Activated CD4-positive, alpha-beta T cell treated with anti-CD3 and anti-CD28 coated beads, Interleukin-2, amount 50 U/mL, for 4 hours (primary cell): ENCODE measurements at places on chromosomes 1 and 21.
A peak's percentile ranks its signal among the peaks of the same experiment; 100 is the strongest.

- DNase-seq = no peak
Observed at GRCh38 chr1:45452503-45452902, 38.5 kb downstream of the TESK2 start.

GRCh38 chr1:77081834-77082233 lies 137.4 kb downstream of the PIGK start:
- no peak for DNase-seq

- no peak for DNase-seq
Observed at GRCh38 chr1:184053881-184054280, 2.4 kb downstream of the TSEN15 start.

DNA sequence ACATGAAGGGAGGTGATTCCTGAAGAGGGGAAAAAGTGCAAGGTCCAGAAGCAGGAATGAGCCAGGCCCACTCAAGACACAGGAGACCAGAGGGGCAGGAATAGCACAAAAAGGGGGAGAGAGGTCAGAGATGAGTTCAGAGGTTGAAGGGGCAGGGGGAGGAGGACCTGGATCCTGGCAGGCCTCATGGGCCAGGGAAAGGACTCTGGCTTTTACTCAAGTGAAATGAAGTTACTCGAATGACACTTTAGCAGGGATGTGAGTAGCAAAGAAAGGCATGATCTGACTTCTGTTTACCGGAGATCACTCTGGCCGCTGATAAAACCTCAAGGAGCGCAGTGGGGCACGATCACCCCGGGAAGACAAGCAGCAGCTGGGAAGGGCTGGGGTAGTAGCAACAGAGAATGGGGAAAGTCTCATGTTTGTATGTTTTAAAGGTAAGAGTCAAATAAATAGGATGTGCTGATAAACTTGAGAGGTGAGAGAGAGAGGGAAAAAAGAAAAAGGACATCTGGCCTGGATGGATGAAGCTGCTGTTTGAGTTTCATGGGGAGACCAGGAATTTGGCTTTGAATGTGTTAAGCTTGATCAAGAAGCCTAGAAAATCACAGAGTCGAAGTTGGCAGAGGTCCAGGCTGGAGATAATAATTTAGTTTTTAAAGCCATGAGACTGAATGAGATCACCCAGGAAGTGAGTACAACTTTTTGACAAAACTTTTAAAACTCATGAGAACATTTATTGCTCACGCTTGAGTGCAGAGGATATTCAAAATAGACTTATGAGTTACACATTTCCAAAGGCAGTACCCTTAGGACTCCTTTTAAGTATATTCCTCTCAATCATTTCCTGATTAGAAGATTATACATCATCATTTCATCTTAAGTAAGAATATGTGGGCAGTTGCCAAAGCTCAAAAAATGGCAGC lies 156.0 kb downstream of the RERE start:
- peak; percentile 34 for DNase-seq

- no peak for DNase-seq
Observed at GRCh38 chr1:83829106-83829505, 169.8 kb downstream of the TTLL7 start.

DNA sequence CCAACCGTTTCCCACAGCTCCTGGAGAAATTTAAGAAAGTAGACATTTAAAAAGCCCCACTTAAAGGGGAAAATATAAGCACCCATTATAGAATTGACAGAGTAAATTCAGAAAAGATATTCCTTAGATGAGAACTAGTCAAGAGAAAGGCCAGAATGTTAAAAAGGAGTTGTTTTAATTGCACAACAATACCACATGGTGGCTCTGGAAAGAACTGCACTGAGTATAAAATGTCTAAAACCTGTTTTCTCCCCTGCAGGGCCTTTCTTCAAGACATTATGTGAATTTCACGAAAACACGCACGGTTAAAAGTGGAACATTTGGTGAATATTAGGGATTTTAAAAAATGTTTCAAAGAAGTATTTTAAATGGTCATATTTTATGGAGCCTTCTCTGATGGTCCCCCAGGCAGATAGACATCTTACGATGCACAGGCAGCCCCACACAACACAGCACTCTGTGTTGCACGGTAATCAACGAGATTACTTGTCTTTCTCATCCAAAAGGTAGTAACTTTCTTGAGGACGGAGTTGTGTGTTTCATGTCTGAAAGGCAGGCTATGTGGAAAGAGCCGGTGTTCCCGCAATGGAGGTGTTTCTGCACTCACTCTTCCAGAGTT lies 101.9 kb downstream of the PRRX1 start:
- DNase-seq = no peak

- DNase-seq = no peak
Observed at GRCh38 chr1:148264374-148265276, 112.5 kb upstream of the NBPF11 start.

DNA sequence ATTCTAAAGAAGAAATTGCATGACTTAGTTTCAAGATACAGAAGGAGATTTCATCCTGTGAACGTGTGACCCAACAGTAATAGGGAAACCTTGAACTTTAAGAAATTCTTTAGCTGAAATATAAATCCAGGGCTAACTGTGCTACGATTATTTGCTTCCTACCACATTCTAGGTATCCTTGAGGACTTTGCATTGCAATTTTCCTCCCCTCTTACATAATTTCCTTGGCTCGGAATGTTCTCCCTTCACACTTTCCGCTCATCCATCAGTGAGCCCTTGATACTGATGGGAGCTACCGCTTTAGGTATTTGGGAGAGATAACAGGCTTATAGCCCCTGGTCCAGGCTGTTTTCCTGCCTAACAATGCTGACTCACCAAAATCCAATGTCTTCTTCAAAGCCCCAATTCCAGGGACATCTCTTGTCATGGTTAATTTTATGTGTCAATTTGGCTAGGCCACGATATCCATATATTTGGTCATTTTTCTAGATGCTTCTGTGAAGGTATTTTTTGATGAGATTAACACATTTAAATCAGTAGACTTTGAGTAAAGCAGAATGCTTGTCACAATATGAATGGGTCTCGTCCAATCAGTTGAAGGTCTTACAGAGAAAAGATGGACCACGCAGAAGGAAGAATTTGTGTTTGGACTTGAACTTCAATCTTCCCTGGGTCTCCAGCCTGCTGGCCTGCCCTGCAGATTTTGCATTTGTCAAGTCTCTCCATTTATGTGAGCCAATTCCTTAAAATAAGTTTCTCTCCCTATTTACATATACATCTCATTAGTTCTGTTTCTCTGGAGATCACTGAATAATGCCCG lies 121.2 kb downstream of the PTPN14 start:
- DNase-seq = no peak

DNA sequence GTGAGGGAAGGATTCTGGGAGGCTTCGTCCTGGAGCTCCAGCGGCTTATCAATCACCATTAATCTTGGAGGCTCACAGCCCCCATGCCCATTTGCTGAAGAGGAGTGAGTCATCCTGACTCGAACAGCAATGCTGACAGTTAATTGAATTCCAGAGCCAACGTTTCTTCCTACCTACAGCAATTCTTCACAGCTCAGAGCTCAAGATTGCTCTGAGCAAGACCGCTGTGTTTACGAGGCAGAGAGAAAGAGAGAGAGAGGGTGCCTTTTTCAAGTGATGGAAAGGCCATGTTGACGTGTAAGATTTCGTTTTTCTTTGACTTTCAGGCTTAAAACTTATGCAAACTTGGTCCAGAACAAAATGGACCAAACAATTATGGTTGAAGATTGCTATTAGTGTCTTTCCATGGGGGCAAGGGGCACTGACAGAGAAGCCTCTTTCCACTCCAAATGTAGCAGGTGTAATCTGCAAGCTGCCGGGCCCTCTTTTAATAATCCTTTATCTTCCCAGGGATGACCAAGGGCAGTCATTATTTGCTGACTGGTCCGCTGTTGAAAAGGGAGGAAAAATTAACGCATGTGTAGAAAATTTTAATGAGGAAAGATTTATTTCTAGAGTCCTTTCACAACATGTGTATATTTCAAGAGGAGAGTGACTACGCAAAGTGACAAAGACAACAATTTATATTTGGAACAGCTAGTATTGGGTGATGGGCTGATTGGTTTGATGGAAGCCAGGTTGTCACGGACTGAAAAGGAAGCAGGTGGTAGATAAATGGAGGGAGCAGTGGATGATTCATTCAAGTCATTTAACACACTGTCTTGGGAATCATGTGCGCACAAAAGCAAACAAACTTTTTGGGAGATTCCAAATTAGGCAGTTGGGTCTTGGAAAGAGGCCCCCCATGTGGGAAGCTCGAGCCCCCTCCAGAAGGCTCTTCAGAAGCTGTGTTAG lies 136.1 kb upstream of the IRF2BP2 start:
- no peak for DNase-seq

GRCh38 chr1:6544831-6545230 lies 9.5 kb downstream of the NOL9 start:
- no peak for DNase-seq

- DNase-seq = no peak
Observed at GRCh38 chr1:224747578-224747977, 131.5 kb downstream of the CNIH3 start.

GRCh38 chr21:46066591-46067331 lies 31.2 kb upstream of the COL6A2 start:
- DNase-seq = no peak

- DNase-seq = no peak
Observed at GRCh38 chr1:23897083-23897482, 16.1 kb downstream of the CNR2 start.

DNA sequence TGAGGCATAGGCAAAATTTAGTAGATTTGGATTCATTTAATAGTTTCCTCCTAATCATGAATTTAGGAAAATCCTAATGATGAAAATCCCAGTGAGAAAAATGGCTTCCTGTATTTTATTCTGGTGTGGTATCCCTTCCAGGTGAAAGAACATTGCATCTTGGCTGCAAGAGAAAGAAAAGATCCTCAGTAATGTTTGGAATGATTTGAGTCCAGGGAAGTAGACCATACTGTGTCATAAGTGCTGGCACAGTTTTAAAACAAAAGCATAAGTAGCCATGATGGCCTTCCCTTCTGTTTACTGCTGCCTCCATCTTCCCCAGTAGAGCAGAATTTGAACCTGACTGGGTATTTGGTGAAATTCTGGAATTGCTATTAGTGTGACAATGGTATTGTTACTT lies 52.8 kb downstream of the CACHD1 start:
- no peak for DNase-seq

DNA sequence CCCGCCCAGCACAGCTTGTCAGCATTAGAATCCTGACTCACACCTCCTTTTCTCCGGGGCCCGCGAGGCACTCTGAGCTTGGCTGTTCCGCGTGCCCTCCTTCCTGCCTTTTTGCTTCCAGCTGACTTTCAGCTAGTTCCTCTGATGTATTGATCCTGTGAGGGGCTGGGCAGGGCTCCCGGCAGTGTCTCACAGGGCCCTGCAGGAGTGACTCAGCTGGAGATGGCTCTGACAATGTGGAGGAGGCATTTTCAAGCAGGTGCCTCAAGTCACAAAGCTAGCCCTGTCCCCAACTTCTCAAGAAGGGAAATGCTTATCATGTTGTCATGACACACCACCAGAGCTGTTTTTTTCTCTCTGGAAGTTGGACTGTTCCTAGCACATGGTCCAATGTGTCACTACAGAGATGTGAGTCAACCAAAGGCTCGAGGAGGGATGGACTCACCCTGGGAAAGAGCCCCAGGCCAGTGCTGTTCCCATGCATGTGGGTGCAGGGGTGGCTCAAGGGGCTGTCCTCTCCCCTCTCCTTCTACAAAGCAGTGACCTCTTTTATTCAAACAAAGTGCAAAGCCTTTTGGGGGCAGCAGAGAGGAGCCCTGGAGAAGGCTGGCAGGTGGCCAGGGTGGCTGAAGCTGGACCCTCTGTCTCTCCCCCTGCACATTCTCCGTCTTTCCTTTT lies 30.6 kb downstream of the SYT6 start:
- DNase-seq = no peak

- DNase-seq = no peak
Observed at GRCh38 chr1:9294910-9295636, 2.4 kb downstream of the SPSB1 start.

GRCh38 chr1:16984717-16985116 lies 4.3 kb upstream of the MFAP2 start:
- DNase-seq = no peak

DNA sequence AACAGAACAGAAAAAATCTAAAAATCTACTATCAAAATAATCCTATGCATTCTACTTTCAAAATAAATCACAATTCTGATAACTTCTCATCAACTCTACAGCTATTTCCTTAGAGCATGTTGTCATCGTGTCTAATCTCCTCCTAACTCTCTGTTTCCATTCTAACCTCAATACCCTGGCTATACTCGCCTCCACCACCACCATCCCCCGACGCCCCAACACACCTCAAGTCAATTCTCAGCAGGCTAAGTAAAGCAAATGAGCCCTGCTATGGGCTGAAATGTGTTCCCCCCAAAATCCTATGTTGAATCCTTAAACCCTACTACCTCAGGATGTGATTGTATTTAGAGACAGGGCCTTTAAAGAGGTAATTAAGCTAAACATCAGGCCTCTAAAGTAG lies 34.6 kb downstream of the NRDC start:
- no peak for DNase-seq

DNA sequence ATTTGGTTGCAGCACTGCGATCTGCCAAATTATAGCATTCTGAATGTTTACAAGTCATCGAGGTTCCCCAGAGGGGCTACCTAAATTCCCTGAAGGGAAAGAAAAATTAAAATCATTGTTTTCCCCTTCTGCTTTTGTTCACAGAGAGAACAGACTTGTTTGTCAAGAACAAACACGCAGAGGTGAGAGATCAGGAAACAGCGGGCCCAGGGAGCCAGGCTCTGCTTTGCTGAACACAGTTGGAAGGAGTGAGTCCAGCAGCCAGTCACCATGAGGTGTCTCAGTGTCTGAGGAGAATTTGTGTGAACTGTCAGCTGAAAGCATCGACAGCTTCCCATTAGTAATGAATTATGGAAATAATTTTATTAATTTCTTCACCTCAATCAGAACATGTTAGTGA lies 52.5 kb downstream of the RWDD3 start:
- no peak for DNase-seq

GRCh38 chr1:76335882-76336281 lies 261.3 kb downstream of the ST6GALNAC3 start:
- DNase-seq = no peak

GRCh38 chr1:46203738-46204405 lies 738 bp downstream of the LURAP1 start:
- DNase-seq = no peak

DNA sequence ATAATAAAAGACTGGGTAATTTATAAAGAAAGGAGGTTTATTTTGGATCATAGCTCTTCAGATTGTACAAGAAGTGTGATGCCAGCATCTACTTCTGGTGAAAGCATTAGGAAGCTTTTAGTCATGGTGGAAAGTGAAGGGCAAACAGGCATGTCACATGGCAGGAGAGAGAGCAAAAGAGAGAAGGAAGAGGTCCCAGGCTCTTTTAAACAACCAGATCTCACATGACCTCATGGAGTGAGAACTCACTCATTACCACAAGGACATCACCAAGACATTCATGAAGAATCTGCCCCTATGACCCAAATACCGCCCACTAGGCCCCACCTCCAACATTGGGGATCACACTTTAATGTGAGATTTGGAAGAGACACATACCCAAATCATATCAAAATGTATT lies 10.0 kb downstream of the RPTN start:
- DNase-seq = no peak

GRCh38 chr1:204936765-204937164 lies 66.1 kb downstream of the NFASC start:
- no peak for DNase-seq

DNA sequence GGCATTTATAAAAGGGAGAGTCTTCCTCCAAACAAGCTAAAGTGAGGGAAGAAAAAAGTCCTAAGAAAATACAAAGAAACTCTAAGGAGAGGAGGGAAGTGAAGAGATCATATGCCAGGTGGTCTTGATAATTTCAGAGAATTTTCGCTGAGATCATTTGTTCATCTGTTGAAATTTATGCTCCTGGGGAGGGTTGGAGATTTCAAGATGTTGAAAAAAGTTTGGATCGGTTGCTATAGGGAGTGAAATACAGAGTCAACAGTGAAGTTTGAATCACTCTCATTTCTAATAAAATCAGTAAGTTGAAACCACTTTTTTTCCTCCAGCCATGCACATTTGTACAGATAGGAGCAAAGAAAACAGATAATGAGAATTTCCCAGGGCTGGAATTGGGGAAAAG lies 299.1 kb upstream of the ADAMTS5 start:
- DNase-seq = no peak
